ENCODE measurements at places on chromosomes 4 and X. TPM values are rescaled to one million over a fixed set of nuclear protein-coding genes. Genes with fewer than 3 reads are reported as not detected.

GRCh38 chrX:114787061-114787460 lies 203.2 kb downstream of the HTR2C start:
- no peak for DNase-seq

DNA sequence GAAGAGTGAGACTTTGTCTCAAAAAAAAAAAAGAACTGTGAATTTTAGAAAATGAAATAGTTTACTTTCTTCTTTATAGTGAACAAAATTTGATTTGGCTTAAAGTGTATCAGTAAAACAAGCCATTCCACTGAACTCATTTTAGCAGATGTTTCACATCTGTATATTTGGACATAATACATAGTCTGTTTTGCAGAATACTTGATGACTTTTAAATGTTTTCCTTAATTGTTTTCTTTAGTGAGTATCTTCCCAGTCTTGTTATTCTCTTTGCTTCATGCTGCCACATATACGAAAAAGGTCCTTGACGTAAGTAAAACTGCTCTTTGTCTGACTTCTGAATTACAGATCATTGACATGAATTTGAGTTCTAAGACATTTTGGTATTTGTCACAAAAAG lies 8.3 kb downstream of the TMEM33 start:
- no peak for DNase-seq

- DNase-seq = no peak
Observed at GRCh38 chr4:95591278-95591677, 42.5 kb upstream of the UNC5C start.

GRCh38 chrX:15204130-15204751 lies 65.6 kb downstream of the ASB9 start:
- DNase-seq = no peak

DNA sequence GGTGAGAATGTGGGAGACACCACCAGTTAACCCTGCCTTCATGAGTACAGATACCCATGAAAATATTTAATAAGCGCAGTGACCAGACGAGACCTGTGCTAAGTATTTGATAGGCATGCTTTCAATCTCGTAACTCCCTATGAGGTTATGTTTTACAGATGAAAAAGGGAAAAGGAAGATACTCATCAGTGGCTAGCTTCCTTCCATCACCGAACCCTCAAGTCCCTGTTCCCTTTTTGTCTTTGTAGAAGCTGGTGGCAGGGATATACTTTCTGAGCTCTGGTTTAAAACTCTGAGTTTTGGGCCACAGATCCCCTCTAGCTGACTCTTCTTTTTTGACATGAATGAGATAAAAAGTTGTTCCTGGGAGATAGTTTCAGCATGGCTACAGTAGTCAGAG lies 26.3 kb downstream of the AFF1 start:
- no peak for DNase-seq

DNA sequence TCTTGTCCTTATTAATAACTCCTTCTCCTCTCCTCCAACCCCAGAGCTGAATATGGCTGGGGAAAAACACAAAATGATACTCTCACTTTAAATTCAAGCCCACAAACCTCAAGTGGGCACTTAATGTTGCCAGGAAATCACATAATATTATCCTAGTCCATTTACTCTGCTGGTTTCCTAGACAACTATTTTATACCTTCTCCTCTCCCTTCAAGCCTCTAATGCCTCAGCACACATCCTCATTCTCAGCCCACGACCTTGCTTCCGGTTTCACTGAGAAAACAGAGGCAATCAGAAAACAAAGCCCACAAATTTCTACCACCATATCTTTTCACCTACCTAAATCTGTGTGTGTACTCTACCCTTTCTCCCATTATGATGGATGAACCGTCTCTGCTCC lies 12.1 kb upstream of the CLCN5 start:
- no peak for DNase-seq

DNA sequence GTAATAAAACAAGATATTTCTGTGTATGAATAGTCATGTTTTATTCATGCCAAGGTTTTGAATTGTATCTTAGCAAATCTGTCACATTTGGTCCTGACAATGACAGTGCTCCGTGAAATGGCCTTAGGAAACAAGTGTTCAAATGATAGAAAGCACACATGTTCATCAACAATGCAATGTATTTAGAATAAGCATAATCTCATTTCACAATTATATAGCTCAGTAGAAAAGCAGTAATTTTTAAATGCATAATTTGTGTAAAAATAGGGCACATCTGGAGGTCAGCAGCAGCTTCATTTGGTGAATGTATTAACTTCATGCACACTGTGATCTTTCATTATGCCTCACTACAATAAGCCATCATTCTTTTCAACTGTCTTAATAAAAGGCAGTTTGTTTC lies 380.4 kb downstream of the GPM6A start:
- no peak for DNase-seq

Gene STBD1
- 1.5 TPM for total RNA-seq

Gene NEK1
- total RNA-seq = 31.6 TPM
